ENCODE measurements at places on chromosomes 1 and 21.

DNA sequence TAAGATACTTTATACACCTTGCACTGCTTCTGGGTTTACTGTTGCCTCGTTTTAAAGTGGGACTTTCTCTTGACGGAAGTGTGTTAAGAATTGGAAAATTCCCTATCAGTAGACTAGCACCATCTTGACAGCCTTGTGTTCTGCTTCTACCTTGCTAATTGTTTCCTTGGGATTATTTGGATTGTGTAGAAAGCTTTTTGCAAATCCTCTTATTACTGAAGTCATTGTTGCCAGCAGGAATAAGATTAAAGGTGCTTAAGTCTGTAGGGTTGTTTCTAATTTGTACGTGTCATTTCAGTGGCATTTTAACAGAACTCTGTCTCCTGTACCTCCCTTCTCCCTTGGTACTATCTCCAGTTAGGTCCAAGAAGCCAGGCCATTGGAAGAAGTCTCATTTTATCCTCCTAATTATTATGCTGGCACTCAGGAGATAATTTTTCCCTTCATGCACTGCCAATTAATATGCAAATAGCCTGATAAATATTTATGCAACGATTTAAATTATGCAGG, 107.7 kb downstream of the POU2F1 start:
- DNase-seq = no peak

DNA sequence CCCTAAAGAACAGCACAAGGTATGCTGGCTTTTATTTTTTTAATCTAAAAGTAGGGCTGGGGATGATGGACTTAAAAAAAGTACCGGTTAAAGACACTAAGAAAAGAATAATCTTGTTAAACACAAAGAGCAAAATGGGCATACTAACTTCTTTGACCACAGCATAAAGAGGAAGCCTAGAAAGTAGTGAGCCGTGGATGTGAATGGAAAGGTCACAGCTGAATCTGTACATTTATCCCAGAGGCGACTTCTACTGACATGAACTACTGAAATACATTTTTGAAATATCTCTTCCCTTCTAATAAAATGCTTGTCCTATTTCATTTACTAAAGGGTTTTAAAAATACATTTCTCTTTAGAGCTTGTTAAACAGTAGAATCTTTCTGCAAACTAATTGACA, 140.7 kb downstream of the SLC45A1 start:
- peak; percentile 15 for DNase-seq

GRCh38 chr1:100882698-100883097, 11.9 kb downstream of the EXTL2 start:
- no peak for DNase-seq

GRCh38 chr1:199979071-199979470, 48.4 kb upstream of the NR5A2 start:
- no peak for DNase-seq

DNA sequence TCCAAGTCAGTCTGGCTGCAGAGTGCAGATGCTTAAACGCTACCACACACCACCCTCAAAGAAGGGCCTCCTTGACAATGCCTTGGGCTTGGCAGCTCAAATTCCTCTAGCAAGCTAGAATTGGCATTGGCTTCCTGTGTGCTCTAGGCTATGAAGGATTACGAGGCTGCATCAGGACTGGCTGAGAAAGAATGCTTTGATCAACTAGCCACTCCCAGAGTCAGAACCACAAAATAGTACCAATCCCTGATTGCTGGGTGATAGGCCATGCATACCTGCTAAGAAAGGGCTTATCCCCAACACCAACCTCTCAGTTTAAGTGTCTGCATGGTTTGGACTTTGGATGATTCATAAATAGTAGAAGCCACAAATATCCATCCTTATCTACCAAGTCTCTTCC, 504.9 kb downstream of the OMA1 start:
- no peak for DNase-seq

DNA sequence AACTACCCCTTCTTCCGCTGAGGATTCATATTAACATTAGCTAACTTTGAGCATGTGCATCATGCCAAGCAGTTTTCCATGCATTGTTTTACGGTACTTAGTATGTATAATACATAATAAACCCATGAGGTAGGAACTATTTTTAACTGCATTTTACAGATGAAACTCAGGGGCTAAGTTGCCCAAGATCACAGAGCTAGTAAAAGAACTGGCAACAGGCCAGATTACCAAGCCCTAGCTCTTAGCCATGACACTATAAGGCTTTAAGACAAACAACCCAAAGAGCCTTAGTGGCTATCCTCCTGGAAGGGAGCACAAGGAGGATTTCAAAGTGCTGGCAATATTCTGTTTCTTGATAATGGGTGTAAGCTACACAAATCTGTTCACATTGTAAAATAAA, 6.1 kb downstream of the AK2 start:
- DNase-seq = no peak

- DNase-seq = no peak
Measured at GRCh38 chr1:163842571-163842970, 520.8 kb downstream of the NUF2 start.

DNA sequence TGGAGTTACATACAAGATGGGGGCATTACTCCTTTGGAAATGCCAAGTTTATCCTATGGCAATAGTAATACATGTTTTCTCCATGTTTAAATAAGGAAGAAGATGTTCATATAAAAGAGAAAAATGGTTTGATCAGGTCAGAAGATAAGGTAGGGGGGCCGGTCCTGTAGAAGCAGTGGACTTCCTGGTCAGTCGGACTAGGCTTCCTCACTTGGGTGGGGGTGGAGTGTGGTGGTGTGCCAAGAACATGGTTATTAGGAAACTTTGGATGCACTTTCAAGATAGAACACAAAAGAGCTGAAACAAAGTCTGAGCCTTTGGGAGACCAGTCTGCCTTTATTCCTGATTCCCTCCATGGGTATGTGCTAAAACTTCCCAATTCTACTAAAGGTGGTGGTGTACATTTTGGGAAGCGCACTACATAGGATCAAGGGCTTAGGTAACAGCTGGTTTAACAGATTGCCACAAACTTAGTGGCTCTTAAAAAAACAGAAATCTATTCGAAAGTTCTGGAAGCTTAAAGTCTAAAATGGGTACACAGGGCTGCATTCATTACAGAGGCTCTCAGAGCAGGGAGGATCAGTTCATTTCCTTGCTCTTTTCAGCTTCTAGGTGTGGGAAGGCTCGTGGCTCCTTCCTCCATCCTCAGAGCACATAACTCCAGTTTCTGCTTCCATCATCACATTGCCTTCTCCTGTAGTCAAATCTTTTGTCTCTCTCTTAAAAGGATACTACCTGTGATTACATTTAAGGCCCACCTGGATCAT, 64.6 kb downstream of the KDM1A start:
- no peak for DNase-seq

GRCh38 chr1:17655922-17656321, 99.2 kb upstream of the ACTL8 start:
- DNase-seq = no peak

DNA sequence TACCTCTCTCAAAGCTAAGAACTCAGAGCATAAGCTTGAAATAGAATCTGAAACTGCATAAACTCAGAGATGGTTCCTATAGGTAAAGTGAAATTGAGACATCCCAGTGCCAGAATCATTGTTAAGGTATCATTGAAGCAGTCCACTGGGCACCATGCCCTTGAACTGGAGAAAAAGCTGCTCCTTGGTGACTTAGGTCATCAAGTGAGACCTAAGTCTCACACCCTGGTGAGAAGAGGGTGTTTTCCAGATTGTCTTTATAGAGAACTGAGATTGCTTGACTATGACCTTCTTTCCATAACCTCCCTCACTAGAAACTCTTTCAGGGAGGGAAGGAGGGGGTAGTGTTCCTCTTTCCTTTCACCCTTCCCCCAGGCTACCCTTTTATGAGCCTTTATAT, 9.4 kb upstream of the ATP6V1G3 start:
- peak; percentile 58 for DNase-seq

DNA sequence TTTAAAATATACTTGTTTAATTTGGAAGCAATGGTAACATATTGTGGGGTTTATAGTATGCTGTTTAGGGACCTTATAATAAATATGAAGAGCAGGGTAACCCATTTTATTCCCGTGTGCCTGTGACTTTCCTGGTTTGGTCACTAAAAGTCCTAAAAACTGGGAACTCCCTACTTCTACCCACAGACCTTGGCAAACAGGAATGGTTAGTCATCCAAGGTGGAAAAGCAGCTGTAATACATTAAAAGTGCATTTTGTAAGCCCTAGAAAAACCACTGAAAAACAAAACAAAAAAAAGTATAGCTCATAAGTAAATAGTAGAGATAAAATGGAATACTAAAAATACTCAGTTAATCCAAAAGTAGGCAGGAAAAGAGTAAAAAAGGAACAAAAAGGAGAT, 538.9 kb downstream of the LMO4 start:
- DNase-seq = no peak

- no peak for DNase-seq
Measured at GRCh38 chr1:183349201-183349711, 68.9 kb downstream of the NMNAT2 start.

DNA sequence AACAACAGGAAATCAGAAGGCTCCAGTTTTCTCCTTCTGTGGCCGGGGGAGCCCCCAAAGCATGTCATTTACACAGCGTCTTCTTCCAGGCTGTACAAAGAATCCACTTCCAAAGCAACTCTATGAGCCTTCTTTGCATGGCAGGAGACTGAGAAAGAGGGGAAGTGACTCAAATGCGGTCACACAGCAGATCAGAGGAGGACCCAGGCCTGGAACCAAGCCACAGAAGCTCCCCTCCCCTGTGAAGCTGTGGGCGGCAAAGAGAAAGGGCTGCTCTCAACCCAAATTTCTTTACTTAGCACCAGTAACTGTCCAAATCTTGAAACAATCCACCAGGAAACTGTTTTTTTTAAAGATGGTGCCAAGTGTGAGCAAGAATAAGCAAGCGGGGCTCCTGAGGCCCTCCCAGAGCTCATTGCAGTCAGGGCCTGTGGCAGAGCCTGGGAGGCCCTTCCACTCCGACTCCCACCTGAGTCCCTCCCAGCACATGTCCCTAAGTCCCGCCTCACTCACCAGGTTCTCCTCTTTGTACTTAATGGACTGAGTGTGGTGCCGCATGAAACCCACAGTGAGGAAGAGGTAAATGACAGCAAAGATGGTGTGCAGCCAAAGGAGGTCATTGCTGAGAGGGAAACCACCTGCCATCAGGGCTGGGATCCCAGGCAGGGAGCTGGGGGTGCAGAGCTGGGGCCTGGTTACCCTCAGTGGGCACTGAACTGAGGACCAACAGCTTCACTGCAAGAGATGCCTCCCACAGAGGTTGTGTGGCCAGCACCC, 15.9 kb downstream of the TMEM63A start:
- DNase-seq = peak; percentile 42

DNA sequence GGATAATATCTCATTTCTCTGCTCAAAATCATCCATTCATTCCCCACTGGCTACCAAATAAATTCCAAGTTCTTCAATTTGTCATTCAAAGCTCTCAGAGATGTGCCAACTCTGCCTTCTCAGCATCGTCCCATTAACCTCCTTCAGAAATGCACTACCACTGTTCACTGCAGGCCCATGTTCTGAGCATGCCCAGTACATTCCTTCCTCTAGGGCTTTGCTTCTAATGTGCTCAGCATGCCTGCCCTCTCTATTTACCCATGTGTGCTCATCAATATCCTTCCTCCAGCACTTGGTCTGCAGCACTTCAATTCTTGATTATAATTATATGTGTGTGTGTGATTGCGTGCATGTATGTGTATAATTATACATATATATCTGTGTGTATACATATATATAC, 36.1 kb upstream of the RGS8 start:
- no peak for DNase-seq

Data from naive B cell (primary cell).